ENCODE measurements at places on chromosomes 12 and 14.

DNA sequence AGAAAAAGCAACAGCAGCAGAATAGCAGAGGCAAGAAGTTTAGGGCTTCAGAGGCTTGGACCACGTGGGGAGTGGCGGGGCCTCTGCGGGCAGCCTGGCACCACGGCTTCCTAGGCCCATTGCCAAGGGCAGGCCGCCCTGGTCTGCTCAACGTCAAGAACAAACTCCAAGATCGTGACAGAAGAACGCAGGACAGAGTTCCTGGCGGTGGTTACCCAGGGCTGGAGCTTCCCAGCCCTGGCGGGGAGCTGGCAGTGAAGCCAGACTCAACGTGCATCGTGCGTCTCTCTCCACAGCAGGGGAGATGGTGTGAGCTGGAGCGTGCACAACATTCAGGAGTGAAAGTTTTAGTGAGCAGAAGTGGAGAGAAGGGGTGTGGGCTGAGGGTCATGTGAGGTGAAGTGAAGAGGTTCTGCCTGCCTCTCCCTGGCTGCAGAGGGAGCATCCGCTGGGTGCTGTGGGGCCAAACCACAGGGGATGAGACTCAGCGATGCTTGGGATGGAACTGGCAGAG lies 13.9 kb upstream of the CACNA2D4 start:
- no peak for DNase-seq

DNA sequence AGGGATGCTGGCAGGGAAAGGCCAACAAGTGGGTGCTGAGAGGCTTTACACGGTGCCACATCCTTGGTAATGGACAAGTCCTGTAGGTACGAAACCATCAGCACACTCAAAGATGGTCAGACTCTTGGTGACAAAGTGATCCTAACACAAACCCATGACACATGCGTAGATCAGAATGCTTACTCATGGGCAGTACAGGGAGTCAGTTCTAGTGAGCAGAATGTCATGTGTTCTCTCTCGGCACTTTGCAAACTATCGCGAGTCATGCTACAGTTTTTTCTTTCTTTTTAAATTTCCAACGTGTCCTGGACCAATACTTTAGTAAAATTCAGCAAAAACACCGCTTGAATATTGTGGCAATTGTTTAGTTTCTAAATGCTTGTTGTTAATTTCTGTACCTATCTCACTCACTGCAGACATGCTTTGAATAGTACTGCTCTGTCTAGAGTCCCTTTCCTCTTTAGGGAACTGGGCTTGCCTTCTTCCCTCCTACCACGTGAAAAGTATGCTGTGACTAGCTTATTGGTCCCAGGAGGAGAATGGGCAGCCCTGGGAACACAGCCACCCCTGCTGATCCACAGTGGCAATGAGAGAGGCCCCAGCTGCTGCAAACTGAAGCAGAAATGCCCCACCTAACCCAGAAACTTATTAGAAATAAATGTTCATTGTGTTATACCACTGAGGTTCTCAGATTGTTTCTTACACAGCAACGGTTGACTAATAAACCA lies 62.4 kb downstream of the UBR7 start:
- no peak for DNase-seq

- no peak for DNase-seq
Measured at GRCh38 chr12:116651089-116651488, 86.8 kb downstream of the SPRING1 start.

- DNase-seq, result peak; percentile 19
Measured at GRCh38 chr12:96177013-96177412, 17.2 kb upstream of the ELK3 start.

- no peak for DNase-seq
Measured at GRCh38 chr12:11693601-11694000, 44.1 kb downstream of the ETV6 start.

GRCh38 chr14:90062127-90062794 lies 467 bp downstream of the KCNK13 start:
- DNase-seq, result no peak

DNA sequence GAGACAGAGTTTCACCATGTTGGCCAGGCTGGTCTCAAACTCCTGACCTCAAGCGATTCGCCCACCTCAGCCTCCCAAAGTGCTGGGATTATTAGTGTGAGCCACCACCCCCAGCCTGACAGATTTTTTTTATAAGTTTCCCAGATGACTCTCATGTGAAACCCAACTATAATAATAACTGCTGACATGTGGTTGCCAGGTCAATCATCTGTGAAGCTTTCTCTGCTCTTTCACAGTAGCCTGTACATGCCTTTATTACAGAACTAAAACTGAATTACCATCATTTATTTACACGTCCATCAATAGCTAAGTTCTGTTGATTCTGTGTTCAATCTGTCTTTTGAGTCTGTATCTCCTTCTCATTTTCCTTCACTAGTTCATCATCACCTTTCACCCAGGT lies 218.5 kb downstream of the RPS29 start:
- no peak for DNase-seq

DNA sequence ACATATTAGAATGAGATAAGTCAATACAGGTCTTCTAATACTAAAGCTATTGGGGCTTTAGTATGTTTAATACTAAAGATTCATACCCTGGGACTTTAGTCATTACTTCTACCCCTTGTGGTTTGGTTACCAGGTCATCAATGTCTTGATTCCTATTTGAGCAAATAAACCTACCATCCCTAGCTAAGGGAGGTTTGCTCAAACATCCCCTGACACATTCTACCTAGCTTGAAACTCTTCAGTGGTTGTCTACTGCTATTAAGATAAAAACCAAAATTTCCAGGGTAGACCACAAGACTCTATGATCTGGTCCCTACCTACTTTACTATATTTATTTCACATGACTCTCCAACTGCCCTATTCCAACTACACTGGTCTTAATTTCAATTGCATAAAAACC lies 7.3 kb upstream of the C2CD5 start:
- no peak for DNase-seq

DNA sequence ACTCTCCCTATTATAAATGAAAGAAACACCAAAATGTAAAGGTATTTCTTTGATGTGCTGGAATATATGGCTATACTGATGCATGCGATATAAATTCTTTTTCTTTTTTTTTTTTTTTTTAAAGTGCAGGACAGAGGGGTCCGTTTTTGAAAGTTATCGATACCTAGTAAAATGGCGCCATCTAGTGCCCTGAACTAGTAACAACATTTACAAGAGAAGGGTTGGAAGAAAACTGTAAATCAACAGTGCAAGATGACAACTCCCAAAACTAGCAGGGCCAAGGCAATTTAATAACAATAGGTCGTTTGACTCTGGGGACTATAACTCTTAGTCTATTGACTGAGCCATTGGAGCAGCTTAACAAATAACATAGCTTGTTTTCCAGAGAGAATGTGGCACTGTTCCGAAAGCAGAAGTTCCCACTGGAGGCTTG lies 137.7 kb downstream of the SPTSSA start:
- no peak for DNase-seq

DNA sequence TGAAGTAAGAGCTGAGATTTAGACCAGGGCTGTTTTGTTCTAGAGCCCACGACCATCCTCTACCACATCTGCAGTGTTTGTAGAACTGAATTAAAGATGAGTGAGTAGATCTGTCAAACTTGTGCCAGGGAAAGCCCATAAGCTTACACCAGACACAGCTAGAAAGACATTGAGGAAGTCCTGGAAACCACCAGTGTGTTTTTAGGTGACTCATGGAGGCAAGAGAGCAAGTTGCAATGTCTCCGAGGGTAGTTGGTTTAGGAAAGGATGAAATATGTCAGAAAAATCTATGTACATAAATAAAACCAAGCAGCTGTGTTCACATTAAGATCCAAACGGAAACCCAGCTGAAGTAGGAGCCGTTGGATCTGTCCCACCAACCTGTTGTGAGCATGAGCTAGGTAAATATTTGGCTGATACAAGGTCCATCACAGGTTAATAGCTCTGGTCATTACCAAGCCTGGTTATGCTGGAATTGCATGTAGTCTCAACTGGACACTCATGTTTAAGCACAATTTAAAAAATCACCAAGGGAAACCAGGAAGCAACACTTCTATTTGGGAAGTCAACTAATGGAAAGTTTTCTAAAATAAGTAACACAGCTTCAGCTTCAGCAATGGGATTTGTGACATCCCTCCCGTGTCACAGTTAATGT lies 49.9 kb upstream of the PLEKHG3 start:
- no peak for DNase-seq

DNA sequence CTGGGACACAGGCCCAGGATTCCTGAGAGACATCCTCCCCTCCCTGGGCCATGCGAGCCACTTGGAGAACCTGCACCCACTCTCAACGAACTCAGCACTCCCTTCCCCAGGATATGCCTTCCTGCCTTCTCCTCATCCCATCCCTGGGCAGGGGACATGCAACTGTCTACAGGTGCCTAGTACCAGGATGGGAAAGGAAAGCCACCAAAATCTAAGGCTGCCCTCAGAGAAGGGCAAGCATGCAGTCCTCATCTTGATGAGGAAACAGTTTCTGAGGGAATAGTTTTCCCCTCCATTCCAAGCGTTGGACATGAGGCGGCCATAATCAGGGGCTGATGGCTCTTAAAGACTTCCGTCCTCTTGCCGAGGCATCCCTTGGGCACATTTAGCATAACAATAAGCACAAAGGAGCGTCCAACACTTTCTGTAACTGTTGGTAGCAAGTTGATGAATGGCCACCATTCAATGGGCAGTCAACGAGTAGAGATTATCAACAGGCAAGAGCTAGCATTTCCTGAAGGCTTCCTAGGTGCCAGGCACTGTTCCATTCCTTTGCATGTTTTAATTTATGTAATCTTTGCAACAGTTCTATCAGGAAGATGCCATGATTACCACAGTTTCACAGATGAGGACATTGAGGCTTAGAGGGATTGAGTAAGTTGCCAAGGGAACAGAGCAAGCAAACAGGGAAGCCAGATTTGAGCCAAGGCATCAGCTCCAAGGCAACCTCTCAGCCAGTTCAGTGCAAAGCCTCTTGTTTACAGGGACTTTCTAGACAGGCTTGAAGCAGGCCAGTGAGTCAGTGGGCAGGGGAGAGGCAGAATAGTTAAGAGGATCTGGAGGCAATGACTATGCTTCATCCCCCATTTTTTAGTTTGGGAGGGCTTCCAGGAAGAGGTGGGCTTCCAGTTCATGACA lies 105.1 kb downstream of the SINHCAF start:
- DNase-seq, result no peak

DNA sequence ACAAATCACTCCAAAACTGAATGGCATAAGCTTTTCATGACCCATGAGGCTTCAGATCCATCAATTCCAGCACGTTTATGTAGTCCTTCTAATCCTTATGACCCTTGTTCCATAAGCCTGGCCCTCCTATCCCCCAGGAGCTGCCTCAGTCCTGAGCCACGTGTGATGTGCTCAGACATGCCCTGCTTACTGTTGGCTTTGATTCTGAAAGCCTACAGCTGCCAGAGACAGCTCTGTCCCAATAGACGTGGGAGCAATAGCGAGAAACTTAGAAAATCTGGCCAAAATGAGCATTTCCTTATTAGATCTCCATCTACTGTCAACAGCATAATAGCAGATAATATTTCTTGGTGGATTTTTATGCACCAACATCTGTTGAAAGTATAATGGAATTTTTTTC lies 33.2 kb downstream of the DUSP6 start:
- no peak for DNase-seq

GRCh38 chr12:57149245-57149900 lies 2.0 kb upstream of the LRP1-AS start:
- DNase-seq, result no peak

DNA sequence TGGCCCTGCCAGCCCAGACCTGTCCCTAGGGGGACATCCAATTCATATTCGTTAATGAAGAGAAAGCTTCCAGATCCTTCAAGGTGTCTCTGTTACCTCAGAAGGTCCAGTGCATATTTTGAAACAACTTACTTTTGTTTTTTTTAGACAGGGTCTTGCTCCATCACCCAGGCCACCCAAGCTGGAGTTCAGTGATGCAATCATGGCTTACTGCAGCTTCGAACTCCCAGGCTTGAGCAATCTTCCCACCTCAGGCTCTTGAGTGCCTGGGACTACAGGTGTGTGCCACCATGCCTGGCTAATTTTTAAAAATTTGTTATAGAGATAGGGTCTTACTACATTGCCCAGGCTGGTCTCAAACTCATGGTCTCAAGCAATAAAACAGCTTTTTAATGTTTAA lies 48.4 kb downstream of the B4GALNT3 start:
- DNase-seq, result no peak

- DNase-seq, result no peak
Measured at GRCh38 chr12:89357297-89357730, 5.0 kb upstream of the DUSP6 start.

DNA sequence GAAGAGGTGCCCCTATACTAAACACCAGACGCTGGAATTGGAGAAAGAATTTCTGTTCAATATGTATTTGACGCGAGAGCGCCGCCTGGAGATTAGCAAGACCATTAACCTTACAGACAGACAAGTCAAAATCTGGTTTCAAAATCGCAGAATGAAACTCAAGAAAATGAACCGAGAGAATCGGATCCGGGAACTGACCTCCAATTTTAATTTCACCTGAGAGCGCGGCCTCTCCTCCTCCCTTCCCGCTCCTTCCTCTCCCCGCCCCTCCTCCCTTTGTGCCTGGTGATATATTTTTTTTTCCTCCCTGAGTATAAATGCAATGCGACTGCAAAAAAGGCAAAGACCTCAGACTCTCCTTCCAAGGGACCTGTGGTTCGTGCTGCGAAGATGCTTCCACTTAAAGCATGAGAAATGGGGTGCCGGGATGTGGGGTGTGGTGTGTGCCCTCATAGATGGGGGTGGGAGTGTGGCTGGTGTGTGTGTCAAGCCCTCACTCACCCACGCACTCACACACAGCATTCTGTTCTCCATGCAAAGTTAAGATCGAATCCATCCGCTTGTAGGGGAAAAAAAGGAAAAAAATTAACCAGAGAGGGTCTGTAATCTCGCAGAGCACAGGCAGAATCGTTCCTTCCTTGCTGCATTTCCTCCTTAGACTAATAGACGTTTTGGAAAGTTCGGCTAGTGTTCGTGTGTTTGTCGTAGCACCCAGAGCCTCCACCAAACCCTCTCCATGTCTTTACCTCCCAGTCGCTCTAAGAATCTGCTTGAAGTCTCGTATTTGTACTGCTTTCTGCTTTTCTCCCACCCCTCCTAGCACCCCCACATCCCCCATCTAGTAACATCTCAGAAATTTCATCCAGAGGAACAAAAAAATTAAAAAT lies 4.5 kb downstream of the HOXC10 start:
- DNase-seq, result no peak

- DNase-seq, result no peak
Measured at GRCh38 chr12:50790081-50790480, 26.2 kb downstream of the ATF1 start.

- DNase-seq, result no peak
Measured at GRCh38 chr14:60722357-60723115, 1.6 kb downstream of the SIX4 start.

- no peak for DNase-seq
Measured at GRCh38 chr14:60573943-60574495, 65.1 kb downstream of the SIX6 start.
